ENCODE measurements at places on chromosomes 5 and 9.

GRCh38 chr9:78821126-78821822 lies 524.3 kb downstream of the PSAT1 start:
- peak; percentile 45 for DNase-seq

GRCh38 chr9:127915325-127915752 lies 1.5 kb downstream of the ST6GALNAC4 start:
- DNase-seq: no peak

- no peak for DNase-seq
Observed at GRCh38 chr9:89477811-89478630, 19.9 kb downstream of the SEMA4D start.

DNA sequence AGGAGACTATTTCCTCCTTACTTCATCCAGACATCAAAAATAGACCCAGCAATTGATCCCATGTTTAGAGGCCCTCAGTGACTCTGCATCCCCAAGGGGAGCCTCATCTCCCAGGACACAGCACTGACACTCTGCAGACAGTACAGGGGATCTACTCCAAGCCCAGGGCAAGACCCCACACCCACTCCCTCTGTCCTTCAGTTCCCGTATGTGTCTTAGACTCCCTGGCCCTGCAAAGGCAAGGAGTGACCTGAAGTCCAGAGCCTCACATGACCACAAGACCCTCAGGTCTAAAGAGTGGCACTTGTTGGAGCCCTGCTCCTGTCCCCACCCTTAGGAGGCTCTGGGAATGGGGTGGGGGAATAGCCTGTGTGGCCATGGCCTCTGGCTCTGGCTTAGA lies 21.7 kb downstream of the IGIP start:
- DNase-seq: no peak

DNA sequence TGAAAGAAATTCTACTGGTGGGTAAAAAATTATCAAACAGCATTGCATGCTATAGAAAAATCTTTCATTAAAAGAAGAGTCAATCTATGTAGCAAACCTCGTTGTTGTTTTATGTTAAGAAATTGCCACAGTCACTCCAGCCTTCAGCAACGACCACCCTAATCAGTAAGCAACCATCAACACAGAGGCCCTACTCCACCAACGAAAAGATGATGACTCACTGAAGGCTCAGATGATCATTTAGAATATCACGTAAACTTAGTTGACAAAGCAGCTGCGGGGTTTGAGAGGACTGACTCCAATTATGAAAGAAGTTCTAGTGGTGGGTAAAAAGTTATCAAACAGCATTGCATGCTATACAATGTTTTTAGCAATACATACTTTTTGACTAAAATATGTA lies 242.6 kb downstream of the DRD1 start:
- no peak for DNase-seq

DNA sequence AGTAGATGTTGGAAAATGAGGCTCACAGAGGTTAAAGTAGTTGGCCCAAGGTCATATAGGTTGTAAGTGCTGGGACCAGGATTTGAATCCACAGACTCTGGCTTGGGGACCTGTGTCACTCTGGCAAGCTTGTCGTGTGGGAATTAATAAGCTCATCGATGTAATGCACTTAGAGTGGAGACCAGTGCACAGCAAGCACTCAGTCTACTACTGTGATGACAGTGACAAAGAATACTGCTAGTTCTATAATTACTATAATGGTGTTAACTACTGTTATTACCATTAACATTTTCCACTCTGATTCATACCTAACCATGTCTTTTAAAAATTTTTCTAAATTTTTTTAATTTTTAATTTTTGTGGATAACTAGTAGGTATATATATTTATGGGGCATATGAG lies 12.8 kb downstream of the PAM start:
- no peak for DNase-seq

DNA sequence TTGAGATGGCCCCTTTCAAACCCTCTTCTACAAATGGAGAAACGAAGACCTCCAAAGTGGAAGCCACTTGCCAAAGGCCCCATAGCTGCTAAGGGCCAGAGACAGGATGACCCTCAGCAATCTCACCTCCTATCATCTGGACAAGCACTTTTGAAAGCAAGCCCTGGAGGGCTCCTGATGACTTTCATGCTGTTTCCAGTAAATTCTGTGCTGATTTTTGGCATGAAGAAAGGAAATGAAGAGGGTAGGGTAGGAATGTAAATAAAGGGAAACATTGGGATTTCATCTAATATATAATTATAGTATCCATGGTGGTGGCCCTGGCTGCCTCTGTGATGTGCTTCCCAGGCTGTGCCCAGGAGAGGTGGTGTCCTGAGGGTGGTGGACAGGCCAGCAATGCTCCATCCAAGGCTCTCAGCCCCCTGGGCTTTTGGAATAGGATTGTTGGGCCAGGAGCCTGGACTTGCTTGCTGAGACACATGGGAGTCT lies 208.0 kb upstream of the TRIM32 start:
- no peak for DNase-seq

DNA sequence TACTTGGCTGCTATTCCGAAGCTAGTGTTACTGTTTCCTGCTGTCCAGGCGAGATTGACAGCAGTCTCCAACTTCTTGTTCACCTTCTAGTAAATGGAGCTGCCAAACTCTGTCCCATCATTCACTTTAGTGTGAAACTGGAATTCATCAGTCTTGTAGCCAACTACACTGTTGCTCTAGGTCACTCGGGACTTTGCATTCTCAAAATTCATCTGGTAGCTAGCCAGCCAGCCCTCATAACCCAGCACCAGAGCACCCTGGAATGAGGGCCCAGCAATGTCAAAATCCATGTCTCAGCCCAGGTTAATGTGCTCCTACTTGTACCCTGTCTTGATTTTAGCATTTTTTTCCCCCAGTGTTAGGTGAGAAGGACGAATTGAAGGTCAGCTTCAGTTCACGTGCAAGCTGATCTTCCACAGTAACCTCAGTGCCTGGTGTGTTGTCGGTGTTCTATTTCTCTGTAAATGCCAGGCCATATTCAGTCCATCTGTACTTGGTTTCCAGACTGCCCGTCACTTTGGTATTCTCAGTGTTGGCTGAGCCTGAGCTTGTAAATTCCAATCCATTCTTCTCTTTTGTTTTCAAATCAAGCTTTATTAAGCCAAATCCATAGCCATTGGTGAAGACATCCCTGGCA lies 28.9 kb downstream of the ZNF169 start:
- DNase-seq: no peak

DNA sequence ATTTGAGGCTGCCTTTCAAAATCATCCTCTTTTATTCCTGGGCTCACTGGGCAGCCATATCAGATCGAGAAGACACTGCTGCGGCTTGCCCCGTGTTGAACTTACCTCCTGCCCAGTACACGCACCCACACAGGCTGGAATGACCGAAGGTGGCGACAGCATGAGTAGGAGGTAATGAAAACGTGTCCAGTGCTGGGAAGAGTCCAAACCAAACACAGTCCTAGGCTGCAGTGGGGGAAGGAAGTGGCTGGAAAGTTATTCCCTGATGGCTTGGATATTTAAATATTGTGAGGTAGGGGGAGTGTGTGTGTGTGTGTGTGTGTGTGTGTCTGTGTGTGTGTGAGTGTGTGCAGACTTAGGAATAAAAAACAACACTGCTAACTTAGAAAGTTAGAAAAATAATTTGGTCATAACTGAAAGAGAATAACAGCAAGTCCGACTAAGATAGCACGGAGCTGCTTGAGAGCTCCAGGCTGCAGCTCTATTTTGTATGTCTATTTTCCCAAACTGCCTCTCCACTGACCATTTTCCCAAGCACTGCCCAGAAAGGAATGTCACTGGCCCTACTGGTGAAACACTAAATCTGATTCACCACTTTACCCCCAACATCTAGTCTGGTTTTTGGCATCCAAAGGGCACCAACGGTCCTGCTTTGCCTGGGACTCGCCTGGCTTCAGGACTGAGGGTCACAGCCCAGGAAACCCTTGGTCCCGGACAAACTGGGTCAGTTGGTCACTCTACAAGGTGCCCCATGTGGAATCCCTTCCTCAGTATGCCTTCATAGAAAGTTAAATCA lies 41.2 kb downstream of the ANKH start:
- DNase-seq: no peak

GRCh38 chr9:4116723-4117460 lies 183.0 kb downstream of the GLIS3 start:
- DNase-seq: no peak

GRCh38 chr5:152462021-152462721 lies 57.1 kb upstream of the NMUR2 start:
- no peak for DNase-seq

GRCh38 chr9:38527503-38527902 lies 92.9 kb downstream of the ANKRD18A start:
- DNase-seq: no peak

DNA sequence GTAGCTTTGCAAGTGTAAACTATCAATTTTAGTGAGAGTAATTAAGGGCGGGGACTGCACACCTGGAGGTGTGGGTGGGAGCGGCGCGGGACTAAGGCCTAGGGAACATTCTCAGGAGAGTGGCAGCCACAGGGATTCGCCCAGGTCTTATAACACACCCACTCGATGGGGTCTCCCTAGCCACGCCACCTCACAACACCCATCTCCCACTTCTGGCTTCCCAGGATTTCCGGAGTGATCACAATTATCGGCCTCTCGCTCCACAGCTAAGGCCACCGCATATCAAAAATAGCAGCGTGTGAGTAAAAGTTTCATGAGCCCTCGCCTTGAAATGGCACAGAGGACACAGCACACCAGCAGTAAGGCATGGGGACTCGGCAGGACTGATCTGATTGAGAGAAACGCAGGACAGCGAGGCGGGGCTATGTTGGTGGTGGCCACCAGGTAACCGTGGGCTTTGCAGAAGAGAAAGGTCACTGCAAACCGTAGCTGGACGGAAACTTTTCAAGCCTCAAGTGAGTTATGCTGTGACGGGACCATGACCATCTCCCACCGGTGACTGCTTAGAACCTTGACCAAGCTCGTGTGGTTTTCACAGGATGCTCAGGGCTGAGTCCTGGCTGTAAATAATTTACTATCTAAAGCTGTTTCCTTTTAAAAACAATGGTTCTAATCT lies 1.1 kb upstream of the LPAR1 start:
- DNase-seq: no peak

DNA sequence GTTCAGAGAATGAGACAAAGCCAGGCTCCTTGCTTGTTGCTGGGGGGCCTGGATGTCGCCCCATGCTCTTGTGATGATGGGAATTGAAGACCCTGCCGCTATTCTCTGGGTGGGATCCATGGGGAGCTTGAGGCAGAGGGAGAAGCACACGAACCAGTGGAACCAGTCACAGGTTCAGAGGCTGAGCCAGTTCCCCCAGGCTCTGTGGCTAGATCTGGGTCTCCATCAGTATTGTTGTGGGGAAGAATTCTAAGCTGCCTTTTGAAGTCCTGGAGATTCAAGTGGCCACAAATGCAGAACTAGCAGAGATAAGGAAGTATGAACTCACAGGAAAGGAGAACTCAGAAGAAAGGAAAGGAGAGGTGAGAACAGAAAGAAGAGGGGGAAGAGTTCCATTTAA lies 219.4 kb downstream of the MSX2 start:
- no peak for DNase-seq

DNA sequence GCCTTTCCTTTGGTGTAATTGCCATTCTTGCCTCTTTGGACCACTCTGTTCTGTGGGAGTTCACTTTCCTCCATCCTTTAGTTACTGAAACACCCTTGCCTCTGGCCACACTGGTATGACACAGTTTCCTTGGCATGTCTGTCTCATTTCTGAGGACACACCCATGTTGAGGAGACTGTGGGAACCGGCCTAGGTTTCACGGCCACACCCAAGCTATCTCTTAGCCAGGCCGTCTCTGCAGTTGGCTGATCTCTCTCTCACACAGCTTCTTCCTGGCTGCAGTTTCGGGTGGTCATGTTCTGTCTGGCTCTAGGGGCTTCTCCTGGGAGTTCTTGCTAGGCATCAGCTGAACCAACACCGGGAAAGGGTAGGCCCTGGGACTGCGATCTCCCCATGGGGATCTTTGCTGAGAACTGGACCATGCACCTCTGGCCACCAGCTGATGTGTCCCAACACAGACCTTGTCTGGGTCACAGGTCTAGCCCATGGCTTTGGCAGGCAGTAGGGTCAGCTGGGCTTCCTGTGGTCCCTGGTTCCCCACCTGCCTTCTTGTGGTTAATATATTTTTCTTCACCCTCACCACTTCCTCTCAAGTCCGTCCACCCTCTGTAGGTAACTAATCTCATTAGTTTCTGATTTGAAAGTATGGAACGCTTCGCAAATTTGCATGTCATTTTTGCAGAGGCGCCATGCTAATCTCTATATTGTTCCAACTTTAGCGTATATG lies 24.9 kb downstream of the ARHGEF37 start:
- DNase-seq: no peak

GRCh38 chr5:174444479-174445188 lies 279.7 kb upstream of the MSX2 start:
- no peak for DNase-seq

- DNase-seq: peak; percentile 95
Observed at GRCh38 chr9:73219985-73220626, 68.4 kb downstream of the ANXA1 start.

DNA sequence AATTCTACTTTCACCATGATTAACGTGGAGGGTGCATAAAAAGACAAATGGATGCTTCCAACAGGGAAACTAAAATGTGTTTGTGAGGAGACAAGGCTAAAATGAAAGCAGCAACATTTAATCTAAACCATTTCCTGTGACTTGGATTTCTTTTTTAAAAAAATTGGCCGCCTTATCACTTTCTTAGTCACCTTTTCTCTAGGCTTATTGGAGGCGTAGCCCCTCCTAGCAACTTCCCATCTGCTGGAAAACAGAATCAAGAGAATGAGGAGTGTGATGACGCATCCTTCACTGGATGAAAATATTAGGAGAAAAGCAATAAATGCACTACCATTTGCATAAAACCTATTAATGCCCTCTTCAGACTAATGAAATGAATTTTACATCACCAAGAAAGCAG lies 791 bp upstream of the GPR150 start:
- no peak for DNase-seq

GRCh38 chr5:123844873-123845272 lies 332.9 kb downstream of the CSNK1G3 start:
- no peak for DNase-seq

- peak; percentile 90 for DNase-seq
Observed at GRCh38 chr5:43193181-43193893, 1.3 kb downstream of the NIM1K start.

DNA sequence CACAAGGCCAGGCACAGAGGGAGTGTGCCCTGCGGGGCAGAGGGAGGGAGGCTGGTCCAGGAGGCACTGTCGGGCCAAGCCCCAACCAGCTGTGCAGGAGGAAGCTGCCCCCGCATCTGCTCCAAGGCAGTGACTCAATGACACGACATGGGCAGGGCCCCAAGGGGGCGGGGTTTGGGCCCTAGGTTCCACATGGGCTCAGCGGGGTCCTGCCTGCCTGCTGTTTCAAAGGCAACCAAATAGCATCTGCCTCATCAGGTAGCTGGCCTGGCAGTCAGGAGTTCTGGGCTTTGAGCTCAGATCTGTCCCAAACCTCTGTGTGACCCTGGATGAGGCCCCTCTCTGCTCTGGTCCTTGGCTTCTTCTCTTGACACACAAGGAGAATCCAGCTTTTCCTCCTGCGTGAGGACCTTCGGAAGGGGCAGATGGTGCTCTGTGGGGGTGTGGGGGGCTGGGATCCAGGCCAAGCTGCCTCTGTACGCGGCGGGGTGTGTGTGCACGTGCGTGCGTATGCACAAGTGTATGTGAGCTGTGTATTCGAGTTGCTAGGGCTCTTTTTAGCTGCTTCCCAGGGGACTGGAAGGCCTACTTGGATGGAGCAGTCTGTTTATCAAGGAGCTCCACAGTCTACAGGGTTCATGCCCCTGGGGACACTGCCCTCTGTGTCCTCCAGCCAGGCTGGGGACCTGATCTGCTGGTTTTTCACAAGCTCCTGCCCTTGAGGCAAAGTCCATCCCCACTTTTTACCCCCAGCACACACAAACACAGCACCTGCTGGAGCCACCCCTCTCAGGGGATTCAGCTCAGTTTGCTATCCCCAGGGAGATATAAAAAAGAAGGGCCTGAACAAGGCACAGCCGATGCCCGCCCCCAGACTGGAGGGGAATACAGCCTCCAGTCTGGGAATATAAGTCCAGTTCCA lies 138.9 kb downstream of the RGS3 start:
- DNase-seq: peak; percentile 83

Data from suppressor macrophage treated with lipopolysaccharide for 4 hours (primary cell).